ENCODE measurements at places on chromosomes 4 and X.

GRCh38 chr4:1556541-1557220 is 127.4 kb downstream of the FAM53A start:
- DNase-seq, result peak; percentile 69

DNA sequence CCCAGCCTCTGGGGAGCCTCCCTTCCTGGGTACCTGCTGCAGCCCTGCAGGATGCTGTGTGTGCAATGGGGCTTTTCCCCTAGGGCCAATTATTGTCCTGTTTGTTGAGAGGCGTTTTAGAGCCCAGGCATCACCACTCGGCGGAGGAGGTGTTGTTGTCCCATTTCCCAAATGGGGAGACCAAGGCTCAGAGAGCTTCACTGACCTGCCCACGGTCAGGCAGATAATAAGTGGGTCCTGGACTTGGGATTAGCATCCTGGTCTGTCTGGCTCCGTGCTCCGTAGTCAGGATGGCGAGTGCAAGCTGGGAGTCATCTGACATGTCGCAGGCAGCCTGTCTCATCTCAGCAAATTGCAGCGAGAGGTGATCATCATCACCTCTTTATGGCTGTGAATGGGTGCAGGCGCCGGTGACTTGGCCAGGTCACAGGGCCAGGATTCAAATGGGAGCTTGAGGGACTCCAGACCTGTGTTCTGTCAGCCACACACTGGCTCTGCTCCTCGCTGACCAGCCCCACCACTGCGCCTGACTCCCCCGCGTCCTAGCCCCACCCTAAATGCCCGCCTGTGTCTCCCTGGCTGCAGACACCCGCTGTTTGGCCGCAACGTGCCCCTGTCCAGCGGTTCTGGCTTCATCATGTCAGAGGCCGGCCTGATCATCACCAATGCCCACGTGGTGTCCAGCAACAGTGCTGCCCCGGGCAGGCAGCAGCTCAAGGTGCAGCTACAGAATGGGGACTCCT is 16.6 kb downstream of the HTRA3 start:
- no peak for DNase-seq

DNA sequence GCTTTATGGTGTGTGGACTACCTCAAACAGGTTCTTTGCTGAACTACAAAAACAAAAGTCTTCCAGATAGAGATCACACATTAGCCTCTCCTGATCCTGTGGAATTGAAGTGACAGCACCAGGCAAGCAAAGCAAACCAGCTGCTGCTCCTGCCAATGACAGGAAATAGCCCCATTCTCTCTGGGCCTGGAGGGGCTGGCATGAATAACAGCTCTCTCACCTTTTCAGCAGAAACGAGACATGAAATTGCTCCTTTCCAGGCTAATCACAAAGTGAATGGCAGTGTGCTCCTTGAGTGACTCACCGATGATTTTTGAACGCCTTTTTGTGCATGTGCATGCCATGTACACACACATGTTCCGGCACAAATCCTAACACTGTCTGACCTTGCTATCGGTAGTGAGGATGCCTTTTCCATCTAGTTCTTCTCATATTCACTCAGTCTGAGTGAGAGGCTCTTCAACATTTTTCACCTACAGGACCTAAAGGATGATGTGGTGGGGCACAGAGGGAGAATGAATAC is 24.4 kb downstream of the MFAP3L start:
- DNase-seq, result no peak

- DNase-seq, result no peak
Observed at GRCh38 chr4:33088713-33089112, 2368.5 kb downstream of the PCDH7 start.

Measured in iPS-NIHi11 (cell line).